ENCODE measurements at places on chromosomes 6 and 20.

DNA sequence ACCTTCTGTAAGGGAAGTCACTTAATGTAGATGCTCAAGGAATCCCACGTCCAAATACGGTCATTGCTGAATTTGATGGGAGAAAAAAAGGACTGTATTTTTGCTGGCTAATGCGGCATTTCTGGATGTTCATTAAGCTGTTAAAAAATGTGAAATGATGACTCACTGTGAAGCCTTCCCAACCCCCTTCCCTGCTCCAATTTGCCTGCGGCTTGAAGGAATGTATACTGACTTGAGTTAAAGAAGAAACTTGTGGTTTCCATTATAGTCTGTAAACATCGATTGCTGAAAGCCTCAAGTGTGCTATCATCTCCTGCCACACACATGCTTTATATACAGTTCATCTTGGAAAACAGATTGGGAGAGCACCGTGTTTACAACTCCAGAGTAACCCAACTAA is 249.1 kb upstream of the JAG1 start:
- DNase-seq, result peak; percentile 91

- DNase-seq, result peak; percentile 75
Observed at GRCh38 chr6:45075246-45075645, 252.9 kb upstream of the RUNX2 start.

- DNase-seq, result peak; percentile 54
Observed at GRCh38 chr20:33667676-33668465, 1.1 kb downstream of the ACTL10 start.

DNA sequence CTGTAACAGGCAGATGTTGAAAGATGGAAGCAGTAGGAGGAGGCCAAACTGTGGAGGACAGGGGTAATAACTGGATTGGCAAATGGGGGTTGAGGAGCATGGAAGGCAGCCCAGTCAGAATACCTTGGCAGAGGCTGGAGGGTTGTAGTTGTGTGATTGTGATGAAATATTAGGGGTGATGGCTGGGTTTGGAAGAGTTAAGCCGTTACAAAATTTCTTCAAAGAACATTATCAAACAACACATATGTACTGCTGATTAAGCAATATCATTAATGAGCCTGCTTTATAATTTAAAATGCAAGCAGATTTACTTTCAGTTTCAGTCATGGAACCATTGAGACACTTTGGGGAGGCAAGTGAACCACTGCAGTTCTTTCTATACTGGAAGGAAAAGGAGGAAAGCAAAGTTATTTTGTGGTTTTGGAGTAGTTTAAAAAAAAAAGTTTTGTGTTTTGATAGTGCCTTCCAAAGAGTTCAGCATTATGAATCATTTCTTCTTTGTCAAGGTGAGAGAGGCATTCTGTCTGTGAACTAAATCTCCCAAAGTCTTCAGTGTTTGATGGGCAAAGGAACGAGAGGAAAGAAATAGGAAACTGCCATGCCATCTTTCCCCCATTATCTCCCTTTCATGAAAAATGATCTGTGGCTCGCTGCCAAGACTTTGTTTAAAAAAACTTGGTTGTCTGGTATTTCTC is 20.7 kb downstream of the FOXO3 start:
- DNase-seq, result no peak

- no peak for DNase-seq
Observed at GRCh38 chr20:32988008-32988407, 16.2 kb downstream of the SUN5 start.

- DNase-seq, result no peak
Observed at GRCh38 chr6:97203343-97203742, 79.7 kb downstream of the MMS22L start.

DNA sequence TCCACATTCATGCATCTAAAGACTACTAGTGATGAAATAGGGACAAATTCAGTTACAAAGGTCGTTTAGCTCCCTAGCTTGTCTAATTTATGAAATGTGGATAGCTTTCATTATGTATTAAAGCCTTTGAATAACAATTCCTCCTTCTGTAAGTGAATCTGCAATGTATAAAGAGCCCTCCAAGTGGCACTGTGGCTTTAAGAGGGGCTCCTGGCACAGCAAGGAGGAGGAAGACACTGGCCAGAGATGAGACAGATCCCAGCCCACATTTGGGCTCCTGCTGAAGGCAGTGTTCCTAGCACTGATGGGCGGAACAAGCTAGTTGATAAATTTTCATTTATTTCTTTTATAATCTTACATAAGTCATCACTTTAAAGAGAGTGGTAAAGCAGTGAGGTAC is 17.6 kb upstream of the FUCA2 start:
- no peak for DNase-seq

DNA sequence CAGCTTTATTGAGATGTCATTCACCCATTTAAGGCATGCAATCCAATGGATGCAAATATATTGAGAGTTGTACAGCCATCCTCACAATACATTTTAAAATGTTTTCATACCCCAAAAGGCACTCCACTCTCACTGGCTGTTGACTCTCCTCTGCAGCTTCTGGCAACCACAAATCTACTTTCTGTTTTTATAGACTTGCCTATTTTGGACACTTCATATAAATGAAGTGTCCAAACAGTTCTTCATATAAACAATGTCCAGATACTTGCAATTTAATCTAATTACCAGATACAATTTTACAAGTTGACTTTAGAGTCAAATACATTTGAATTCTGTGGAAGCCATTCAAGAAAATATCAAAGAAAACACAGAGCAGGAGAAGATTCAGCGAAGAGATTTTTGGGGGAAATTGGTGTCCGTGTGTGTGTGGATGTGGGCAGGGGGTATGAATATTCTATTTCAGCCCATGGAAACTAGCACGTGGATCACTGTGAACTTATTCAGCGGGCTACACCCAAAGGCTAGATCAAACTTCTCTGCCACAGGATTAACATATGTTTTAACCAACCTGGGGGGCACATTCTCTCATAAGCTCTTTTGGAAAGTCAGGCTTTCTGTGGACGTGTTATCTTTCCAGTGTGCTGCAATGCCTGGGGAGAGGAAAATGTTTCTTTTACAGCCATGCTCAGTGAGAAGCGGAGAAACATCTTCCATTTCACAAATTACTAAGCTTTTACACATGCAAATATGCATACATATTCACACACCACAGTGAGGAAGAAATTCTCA is 73.9 kb downstream of the PLG start:
- no peak for DNase-seq

DNA sequence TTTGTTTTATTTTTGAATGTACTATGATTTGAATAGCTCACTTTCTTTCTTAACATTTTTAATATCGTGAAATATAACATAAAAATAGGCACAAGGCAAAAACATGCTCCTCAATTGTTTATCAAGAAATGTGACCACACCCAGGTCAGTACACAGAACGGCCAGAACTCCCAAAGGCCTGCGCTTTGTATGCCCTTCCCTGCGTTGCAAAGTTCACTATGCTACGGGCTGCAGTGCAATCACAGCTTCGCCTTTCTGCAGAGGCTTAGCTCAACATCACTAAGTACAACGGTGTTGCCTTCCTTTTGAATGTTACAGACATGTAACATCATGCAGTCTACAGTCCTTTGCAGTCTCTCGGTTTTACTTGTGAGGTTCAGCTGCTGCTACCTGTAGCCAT is 333.4 kb downstream of the THBS2 start:
- DNase-seq, result no peak

GRCh38 chr20:1652960-1653359 is 4.6 kb downstream of the SIRPG start:
- no peak for DNase-seq

- no peak for DNase-seq
Observed at GRCh38 chr6:17484201-17484849, 90.9 kb downstream of the CAP2 start.

DNA sequence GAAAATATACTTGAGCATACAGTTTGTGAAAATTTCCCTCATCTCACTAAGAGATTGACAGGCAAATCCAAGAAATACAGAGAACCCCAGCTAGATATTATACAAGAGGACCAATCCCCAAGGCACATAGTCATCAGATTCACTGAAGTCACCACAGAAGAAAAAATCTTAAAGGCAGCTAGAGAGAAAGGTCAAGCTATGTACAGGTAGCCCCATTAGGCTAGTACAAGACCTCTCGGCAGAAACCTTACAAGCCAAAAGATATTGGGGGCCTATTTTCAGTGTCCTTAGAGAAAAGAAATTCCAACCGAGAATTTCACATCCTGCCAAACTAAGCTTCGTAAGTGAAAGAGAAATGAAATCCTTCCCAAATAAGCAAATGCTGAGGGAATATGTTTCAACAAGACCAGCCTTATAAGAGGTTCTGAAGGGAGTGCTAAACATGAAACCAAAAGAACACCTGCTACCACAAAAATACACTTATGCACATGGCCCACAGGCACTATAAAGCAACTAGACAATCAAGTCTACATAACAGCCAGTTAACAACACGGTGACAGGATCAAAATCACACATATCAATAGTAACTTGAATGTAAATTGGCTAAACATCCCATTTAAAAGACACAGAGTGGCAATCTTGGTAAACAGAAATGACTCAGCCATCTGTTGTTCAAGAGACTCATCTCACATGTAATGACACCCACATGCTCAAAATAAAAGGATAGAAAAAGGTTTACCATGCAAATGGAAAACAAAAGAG is 96.3 kb downstream of the FHL5 start:
- DNase-seq, result no peak

DNA sequence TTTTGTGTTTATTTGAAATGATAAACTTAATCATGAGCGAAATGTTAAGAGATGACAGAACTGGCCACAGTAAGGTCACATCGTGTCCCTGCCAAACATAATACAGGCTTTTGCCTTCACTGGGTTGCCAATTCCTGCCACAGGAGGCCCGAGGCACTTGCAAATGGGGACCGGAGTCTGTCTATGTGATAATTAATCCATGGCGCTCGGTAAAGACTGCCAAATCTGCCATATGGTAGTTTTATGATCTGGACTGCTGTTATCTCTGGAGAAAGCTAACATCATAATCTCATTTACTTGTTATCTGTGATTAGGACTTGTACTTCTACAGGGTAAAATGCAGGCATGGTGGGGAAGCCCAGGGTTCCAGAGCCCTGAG is 170.5 kb upstream of the TSHZ2 start:
- no peak for DNase-seq

GRCh38 chr6:157024745-157025144 is 247.6 kb downstream of the ARID1B start:
- DNase-seq, result no peak

DNA sequence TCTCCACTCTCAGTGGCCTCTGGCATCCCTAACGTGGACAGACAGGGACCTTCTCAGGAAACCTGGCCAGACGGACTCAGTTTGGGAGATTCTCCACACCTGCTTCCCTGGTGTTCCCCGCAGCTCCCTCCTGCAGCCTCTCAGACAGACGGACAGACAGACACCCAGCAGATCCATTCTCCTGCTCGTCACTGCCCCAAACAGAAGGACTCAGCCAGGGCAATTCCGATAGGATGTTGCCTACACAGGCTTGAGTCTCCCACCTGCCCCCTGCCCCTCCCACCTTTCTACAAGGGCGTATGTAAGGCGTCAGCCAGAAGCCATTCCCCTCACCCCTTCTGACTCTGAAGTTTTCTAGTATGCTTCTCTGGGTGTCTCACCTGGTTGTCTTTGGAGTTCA is 428 bp downstream of the CCM2L start:
- DNase-seq, result no peak

GRCh38 chr6:121112356-121112755 is 221.9 kb downstream of the TBC1D32 start:
- DNase-seq, result no peak

DNA sequence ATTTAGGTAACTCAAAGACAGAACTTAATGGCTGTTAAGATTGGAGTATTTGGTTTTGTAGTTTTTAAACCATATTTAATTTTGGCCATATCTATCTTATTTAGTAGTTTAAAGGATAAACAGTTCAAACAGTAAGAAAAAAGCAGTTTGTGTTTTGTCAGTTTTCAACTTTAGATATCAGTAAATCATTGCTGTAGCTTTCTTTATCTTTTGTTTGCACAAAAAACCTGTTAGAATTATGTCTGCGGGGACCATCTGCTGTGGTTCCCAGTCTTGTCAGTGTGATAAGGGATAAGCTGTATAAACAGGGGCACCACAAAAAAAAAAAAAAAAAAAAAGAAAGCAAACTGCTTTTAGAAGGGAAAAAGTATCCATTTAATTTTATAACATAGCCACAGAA is 40.9 kb downstream of the CDKAL1 start:
- DNase-seq, result no peak

DNA sequence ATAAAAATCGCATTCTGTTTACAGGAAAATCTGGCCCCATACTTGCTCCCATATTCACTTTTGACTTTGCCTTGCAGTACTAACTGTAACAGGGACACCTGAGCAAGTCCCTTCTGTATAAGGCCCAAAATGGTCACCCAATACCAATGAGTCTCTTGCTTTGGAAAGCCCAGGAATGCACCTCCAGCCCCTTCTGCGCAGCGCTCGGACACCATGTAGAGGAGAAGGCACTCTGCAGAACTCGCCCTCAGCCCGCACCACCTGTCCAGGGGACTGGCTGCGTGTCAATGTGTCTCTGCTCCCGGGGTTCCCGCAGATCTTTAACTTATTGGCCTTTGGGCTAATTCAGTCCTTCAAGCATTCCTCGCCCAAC is 746 bp upstream of the PRND start:
- DNase-seq, result no peak

DNA sequence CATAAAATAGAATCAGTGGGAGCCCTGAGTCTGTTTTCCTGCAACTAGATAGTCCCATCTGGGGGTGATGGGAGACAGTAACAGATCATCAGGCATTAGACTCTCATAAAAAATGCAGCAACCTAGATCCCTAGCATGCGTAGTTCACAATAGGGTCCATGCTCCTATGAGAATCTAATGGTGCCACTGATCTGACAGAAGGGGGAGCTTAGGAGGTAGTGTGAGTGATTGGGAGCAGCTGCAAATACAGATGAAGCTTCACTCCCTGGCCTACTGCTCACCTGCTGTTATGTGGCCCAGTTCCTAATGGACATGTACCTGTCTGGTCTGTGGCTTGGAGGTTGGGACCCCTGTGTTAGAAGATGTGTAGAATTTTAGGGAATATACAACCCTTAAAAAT is 904.5 kb upstream of the EPHA7 start:
- no peak for DNase-seq

DNA sequence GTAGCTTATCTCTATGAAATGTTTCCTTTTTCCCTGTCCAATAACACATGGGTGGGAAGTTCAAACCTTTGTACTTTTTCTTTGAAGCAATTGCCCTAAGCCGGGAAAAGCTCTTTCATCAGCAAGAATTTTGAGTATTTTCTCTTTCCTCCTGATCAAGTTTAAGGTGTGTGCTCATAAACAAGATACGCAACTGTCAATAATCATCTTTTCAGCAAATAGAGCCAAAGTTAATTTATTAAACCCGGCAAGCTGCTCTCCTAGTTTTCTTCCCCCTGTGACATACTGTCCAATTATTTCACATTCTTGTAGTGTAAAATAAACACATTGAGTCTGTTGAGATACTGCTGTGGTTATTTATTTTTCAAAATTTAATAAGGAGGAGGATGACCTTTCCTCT is 194.4 kb downstream of the EDN1 start:
- no peak for DNase-seq

Measured in brain microvascular endothelial cell (primary cell).